ENCODE measurements at places on chromosomes 1 and 21. TPM values are rescaled to one million over a fixed set of nuclear protein-coding genes. Genes with fewer than 3 reads are reported as not detected.

- no peak overlapping the region for H3K27ac ChIP-seq
- H3K36me3 ChIP-seq: no peaks in the 10 kb centered on the region
- DNase-seq: no peak
These were observed 498.5 kb downstream of the NUF2 start for GRCh38 chr1:163820226-163820625.

DNA sequence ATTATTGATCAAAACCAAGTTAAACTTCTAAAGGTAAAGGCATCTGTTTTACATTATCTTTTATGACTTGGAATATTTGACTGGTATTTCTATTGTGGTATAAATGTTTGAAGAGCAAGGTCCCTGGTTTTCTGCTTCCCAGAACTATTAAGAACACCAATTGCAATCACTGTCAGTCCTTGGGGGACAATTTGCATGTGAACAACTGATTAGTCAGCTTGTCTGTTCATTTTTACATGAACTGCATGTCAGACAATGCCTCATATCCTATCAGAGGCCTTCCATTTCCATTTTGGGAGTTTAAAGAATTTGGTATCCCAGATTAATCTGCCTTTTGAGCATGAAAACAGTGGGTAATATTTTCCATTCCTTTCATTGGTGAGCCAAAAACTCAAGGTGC, 654.9 kb upstream of the USP24 start:
- H3K27ac ChIP-seq: peak overlapping the region; percentile 12
- no peaks in the 10 kb centered on the region for H3K36me3 ChIP-seq
- H3K4me3 ChIP-seq: no peak overlapping the region
- no peak for DNase-seq

DNA sequence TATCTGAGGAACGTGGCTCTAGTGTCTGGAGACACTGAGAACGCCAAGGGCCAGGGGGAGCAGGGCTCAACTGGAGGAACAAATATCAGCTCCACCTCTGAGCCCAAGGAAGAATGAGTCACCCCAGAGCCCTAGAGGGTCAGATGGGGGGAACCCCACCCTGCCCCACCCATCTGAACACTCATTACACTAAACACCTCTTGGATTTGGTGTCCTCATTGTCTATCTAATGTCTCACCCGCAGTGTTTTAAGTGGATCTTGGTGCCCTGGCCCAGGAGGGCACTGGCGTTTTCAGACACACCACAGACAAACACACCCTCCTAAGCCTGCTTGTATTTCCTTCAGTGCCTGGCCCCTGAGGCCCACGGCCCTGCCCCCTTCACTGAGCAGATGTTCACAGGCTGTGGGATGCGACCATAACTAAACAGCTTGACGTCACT, 2.2 kb upstream of the FALEC start:
- no peaks in the 10 kb centered on the region for H3K36me3 ChIP-seq
- peaks cover 22% of the 10 kb centered on the region for H3K4me1 ChIP-seq
- no peak overlapping the region for H3K27ac ChIP-seq
- no peak overlapping the region for H3K4me3 ChIP-seq
- no peak for DNase-seq

Gene PLXNA2
- total RNA-seq: 10.5 TPM

Gene MYCL
- total RNA-seq: 0.14 TPM

Gene UBXN10
- 24.0 TPM for total RNA-seq

DNA sequence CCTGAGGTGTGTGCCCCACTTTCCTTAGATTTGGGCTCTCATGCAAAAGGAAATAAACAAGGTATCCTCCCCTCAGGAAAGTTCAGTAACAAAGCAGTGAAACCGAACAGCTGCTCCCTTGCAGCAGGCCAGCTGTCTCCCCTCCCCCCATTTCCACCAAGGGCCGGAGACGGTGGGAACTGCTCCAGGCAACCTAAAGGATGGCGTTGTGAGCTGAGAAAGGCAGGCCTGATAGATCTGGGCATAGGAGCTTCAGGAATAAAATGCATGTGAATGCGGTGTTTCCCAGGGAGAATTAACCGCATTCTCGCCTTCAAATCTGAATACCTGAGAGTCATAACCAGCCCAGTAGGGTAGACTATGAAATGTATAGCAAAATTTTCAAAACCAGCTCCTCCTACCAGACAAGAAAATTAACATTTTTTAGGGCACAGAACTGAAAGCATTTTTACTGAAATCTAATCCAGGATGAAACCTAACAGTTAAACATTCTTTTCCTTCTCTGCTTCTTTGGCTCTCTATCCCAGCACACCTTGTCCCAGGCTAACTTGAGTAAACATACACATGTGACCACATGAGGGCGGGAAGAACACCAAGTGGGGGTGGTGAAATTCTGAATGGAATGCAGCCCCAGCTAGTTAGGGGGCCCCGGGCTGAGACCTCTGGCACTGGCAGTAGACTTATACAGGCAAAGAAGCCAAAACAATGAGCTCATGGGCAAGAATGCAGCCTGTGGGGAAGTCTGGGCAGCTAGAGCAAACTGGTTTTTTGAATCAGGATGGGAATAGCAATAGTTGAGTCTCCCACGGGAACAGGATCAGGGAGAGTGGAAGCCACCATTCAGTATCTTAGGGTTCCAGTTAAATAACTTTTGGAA, 11.5 kb downstream of the MCL1 start:
- peak overlapping the region; percentile 99 for H3K27ac ChIP-seq
- H3K4me1 ChIP-seq: peaks cover 97% of the 10 kb centered on the region
- DNase-seq: peak; percentile 97
- peaks cover 10% of the 10 kb centered on the region for H3K36me3 ChIP-seq

GRCh38 chr1:71014178-71014579, 33.4 kb downstream of the PTGER3 start:
- DNase-seq: no peak
- no peaks in the 10 kb centered on the region for H3K4me1 ChIP-seq

Data from sigmoid colon (tissue), 7 donors.